Left colon (tissue), 2 donors: ENCODE measurements at places on chromosomes 5 and 9.

GRCh38 chr9:112252194-112252593, 77.1 kb upstream of the SUSD1 start:
- no peak for DNase-seq

DNA sequence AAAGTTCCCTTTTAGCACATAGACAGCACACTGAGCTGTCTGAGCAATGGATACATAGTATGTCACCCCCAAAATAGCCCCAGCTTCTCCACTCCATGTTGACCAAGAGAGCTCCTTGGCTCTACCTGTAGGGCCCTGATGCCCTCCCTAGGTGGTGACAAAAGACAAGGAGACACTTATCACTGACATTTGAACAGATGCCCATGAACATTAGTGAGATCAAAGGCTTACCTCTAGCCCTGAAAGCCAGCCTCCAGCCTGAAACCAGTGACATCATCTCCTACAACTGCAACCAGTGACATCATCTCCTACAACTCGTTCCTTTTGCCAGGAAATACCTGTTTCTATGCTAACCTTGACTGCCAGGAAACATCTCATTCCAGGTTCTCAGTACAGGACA, 122.7 kb downstream of the FSTL4 start:
- no peak for DNase-seq

GRCh38 chr5:133727636-133728035, 115.3 kb upstream of the FSTL4 start:
- no peak for DNase-seq

DNA sequence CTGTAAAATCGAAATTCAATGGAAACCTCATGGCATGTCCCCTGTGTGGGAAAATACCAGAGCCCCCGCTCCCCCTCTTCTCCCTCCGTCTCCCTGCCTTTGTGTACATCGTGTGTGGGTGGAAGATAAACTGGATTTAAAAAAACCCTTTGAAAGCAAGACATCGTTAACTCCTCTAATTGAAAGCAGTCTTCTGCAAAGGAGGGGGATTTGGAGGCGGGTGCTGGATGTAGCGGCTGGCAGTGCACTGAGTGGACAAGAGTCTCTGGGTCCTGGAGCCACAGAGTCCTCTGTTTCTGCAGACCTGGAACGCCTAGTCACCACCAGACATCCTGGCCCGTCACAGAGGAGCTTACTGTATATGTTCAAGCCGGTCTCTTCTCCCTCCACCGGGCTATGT, 169.4 kb downstream of the PAPPA start:
- no peak for DNase-seq
